ENCODE measurements at places on chromosomes 3 and 15.

- DNase-seq: no peak
Measured at GRCh38 chr3:179949412-179949811, 87.3 kb downstream of the PEX5L start.

- DNase-seq: no peak
Measured at GRCh38 chr3:39130693-39131265, 22.6 kb downstream of the CSRNP1 start.

GRCh38 chr15:40372981-40373380 is 9.5 kb upstream of the KNSTRN start:
- DNase-seq: no peak

- no peak for DNase-seq
Measured at GRCh38 chr3:143731776-143732175, 116.5 kb downstream of the SLC9A9 start.

- no peak for DNase-seq
Measured at GRCh38 chr15:40420793-40421192, 15.2 kb downstream of the IVD start.

DNA sequence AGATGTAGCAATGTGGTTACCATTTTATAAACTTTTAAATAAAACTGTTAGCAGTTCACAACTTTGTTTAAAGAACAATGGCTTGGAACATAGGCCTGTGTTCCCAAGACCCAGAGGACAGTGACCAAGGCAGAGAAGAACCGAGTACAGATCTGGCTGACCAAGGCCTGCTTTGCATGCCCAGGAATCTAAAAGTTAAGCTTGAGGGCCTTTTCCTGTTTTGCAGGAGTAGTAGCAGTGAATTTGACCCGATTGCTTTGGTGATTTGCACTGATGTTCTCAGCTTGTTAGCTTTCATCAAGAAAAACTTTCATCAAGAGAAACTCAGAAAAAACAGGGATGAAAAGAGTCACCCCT is 9.9 kb downstream of the FILIP1L start:
- no peak for DNase-seq

GRCh38 chr3:23999012-23999641 is 54.0 kb downstream of the NR1D2 start:
- peak; percentile 56 for DNase-seq

DNA sequence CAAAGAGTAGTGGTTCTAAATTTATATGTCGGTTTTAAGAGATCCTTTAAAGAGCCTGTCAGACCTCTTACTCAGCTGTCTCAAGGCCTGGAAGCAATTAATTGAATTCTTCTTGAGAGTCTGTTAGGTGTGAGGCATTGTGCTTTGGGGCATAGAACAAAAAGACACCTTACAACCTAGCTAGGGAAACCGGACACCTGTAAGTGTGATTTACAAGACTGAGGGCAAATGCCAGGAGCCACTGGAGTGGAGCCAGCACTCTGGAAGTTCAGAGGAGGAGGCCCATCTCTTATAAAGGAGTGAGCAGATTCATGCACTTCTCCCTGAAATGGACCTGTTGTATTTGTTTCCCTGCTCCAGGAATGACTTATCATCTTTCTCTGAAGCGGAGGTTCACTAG is 97.7 kb upstream of the NUDT16 start:
- no peak for DNase-seq

GRCh38 chr3:120370463-120370862 is 21.3 kb upstream of the LRRC58 start:
- DNase-seq: no peak

- DNase-seq: no peak
Measured at GRCh38 chr3:197956626-197956988, 3.4 kb upstream of the LMLN start.

DNA sequence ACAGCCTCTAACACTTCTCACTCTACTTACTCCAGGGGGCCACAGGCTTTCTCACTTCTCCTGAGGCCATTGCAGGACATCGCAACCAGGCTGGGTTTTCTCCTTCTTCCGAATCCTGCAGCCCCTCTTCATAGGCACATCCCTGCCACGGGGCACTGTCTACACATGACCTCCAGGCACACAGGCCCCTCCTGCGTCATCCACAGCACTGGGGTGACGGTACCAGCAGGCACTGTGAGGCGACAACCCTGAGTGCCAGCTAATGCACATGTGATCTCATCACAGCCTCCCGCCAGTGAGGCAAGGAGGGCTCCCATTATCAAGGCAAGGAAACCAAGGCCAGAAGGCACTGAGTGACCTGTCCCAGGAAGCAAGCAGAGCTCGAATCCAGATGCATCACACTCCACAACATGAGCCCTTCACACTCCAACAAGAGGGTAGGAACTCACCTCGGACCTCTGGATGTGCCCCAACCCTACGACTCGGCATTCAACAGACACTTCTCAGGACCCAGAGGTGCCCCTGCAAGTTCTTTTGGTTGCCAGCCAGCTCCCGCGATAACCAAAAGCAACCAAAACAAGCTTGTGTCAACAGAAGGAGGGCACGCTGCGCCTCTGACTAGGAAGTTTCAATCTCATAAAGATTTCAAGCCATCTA is 16.7 kb downstream of the FAM174B start:
- DNase-seq: no peak

DNA sequence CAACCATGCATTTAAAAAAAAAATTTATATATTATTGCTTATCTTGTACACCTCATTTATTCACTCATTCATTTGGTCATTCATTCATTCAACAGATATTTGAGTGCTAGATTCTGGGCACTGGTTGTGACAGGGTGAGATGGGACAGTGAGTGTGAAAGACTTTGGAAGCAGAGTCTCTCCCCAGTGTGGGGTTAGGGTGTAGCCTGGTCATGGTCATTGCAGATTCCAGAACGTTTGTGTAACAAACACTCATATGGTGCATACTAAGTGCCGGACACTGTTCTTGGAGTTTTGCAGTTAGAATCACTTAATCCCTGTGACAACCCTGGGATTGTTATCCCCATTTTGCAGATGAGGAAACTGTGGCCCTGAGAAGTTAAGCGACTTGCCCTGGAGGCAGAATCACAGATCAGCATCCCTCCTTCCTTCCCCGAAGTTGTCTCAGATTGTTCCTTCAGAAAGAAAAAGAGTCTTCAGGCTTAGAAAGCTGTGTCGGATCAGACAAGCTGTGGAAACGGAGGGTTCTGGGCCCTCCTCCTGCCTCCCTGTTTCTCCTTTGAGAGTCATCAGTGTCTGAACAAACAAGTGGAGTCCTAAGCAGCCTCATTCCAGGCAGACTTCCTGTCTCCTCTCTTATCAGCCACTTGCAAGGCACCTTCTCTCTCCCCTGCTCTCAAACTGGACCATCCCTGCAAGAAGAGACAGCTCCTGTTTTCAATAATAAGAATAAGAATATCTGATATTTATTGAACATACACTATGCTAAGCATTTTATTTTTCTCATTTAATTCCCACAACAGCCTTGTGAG is 6.3 kb downstream of the LOXL1 start:
- DNase-seq: no peak

- DNase-seq: no peak
Measured at GRCh38 chr3:174035328-174035886, 637.9 kb downstream of the NLGN1 start.

GRCh38 chr3:141915016-141915415 is 38.6 kb downstream of the ATP1B3 start:
- no peak for DNase-seq

GRCh38 chr3:149647812-149648211 is 10.0 kb downstream of the WWTR1 start:
- DNase-seq: no peak

- no peak for DNase-seq
Measured at GRCh38 chr3:23240171-23240785, 37.2 kb downstream of the UBE2E2 start.

GRCh38 chr3:22728406-22728805 is 474.7 kb upstream of the UBE2E2 start:
- no peak for DNase-seq
